ENCODE measurements at places on chromosomes 3 and 15.
A peak's percentile ranks its signal among the peaks of the same experiment; 100 is the strongest.

GRCh38 chr3:189270248-189270832 lies 98.6 kb downstream of the TPRG1 start:
- peak; percentile 56 for DNase-seq

DNA sequence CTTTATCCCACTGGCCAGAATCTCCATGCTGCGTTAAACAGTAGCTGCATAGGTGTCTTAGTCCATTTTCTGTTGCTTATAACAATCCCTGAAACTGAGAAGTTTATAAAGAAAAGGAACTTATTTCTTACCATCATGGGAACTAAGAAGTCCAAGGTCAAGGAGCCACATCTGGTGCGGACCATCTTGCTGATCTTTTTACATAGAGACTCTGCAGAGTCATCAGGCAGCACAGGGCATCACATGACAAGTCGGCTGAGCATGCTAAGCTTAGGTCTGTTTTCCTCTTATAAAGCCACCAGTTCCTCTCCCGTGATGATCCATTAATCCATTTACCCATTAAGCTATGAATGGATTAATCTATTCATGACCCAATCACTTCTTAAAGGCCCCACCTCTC lies 22.4 kb upstream of the FAM174B start:
- DNase-seq: no peak

GRCh38 chr3:126208606-126209256 lies 28.3 kb upstream of the ALDH1L1 start:
- no peak for DNase-seq

DNA sequence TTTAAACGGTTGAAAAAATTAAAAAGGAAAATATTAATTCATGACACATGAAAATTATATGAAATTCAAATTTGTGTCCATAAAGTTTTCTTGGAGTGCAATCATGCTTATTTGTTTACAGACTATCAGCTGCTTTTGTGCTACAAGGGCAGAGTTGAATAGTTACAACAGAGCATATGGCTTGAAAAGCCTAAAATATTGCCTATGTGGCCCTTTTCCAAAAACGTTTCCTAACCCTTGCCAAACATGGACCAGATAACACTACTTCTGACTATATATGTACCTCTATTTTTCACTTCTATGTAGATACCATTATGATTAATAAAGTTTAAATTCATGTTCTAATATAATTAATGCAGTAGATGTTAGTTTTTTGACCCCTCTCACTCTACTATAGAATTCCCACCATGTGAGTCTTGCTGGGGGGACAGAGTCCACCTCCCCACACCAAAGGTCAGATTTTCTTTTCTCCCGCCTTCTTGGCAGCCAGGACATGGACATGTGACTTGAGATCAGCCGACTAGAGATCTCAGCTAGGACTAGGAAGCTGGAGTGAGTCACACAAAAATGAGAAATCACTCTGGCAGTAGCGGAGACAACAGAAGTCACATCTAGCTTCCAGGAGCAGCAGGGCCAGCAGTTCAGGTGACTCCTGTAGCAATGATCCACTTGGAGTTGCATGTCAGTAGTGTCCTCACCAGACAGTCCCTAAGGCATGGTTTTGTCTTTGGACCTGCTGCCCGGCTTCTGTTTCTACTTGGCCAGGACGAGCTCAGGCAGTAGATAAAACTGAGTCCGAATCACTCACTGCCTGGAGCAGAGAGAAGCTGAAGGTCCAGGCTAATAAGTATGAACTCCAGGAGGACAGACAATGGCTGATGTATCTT lies 22.4 kb downstream of the CIAO2A start:
- no peak for DNase-seq

DNA sequence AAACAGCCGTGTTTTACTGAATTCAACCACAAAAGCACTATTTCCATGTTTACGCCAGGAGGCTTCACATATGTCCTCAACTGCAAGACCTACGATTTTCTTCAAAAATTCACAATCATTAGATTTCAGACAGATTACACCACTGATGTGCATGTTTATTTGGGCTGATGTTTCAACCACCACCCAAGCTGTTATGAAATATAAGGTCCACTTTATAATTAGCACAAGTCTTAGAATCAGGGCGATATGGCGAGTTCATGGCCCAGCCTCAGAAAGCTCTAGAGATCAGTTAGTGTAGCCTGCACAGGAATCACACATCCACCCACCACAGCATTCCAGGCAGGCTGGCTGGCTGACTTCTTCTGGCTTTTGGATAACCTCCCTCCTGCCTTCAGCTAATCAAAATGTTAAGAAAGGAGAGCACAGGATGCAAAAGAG lies 15.4 kb downstream of the SH3BP5 start:
- no peak for DNase-seq

DNA sequence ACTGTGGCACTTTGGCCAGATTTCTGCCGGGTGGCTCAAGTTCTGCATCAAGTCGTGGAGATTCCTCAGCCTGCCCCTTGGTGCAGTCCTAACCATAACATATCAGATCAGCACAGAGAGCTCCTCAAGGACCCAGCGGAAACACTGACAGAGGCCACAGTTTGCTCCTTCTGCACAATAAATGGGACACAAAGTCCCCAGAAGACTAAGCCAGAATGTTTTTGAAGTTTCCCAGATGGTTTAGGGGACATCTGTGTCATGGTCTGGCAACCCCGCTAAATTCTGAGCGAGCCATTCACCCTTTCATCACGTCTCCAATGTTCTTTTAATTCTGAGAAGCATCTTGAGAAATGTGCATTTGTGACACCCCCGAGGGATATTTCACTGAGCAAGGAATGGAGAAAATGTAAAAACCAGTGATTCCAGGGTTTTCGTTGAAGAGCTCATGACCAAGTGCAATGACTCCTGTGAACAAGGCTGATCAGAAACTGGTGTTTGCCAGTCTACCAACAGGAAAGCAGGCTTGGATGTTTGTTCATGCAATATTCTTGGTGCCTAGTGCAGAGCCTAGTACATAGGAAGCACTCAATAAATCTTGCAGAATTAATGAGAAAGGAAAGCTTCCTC lies 64.8 kb upstream of the LMCD1 start:
- DNase-seq: no peak

DNA sequence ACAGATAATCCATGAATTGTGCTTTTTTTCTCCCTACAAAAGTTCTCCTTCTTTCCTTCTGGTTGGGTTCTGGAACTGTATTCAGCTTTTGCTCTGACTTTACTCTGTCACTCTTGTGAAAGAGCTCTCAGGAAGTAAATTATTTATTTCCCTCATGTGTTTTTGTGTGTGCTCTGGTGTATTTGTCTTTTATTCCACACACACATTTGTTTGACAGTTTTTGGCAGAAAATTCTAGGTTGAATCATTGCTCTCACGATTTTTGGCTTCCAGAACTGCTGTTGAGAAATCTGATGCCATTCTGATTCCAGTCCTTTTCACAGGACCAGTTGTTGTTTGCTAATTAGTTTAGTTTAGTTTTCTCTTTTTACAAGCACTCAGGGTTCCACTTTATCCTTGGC lies 172.8 kb downstream of the PLCH1 start:
- DNase-seq: no peak

DNA sequence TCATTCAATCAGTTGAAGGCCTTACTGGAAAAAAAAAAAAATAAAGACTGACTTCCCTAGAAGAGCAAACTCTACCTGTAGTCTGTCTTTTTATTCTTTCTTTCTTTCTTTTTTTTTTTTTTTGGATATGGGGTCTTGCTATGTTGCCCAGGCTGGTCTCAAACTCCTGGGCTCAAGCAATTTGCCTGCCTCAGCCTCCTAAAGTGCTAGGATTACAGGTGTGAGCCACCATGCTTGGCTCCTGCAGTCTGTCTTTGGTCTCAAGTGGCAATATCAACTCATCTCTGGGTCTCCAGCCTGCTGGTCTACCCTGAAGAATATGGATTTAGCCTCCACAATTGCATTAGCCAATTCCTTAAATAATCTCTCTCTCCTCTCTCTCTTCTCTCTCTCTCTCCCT lies 167.7 kb upstream of the P2RY1 start:
- DNase-seq: no peak

DNA sequence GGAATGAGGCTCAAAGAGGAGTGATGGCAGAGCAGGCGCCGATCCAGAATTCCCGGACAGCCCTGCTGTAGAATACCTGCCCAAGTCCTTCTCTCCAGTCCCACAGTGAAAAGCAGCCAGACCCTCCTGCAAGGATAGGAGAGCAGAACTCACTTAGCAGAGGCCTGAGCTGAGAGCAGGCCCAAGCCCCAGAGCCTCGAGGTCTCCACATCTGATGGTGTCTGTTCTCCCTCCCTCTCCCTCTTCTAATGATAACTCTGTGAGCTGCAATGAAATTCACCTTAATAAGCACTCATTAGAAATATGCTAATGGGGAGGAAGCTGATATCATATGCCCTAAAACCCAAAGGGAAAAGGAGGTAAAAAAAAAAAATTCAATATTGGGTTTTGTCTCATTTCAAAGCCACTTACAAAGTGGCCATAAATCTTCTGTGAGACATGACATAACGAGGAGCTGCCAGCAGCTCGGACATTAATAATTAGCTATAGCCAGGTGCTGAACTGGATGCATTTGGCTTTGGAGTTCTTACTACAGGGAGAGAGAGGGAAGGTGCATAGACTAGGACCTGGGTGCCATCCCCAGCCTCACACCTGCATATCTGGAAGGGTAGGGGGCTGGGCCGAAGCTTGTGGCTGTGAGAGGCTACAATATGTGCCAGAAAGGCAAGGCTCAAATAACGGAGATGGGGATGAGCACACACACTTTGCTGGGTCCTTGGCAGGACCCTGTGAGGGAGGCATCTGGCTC lies 108.4 kb downstream of the MEGF11 start:
- DNase-seq: no peak

- DNase-seq: no peak
Measured at GRCh38 chr15:101520395-101520794, 30.9 kb upstream of the PCSK6 start.

- DNase-seq: no peak
Measured at GRCh38 chr3:193271101-193271840, 30.2 kb downstream of the PLAAT1 start.

- no peak for DNase-seq
Measured at GRCh38 chr3:195207056-195207455, 63.9 kb downstream of the XXYLT1 start.

GRCh38 chr3:66383023-66383422 lies 117.8 kb downstream of the LRIG1 start:
- no peak for DNase-seq

- DNase-seq: no peak
Measured at GRCh38 chr3:183455089-183455488, 26.7 kb upstream of the MCF2L2 start.

DNA sequence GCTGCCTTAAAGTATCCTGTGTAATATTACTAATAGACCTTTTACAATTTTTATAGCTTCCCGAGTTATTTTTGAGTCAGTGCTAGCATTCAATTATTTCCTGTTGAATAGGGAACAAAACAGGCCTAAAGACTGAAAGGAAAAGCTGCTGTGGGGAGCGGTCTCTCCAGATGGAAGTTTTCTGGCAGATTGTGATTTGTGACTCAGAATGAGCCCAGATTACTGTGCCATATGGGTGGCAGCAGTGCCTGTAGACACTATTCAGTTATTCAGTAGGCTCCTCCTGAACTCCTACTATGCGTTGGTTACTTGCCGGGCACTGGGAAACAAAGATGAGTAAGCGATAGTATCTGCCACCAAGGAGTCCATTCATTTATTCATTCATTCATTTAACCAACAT lies 211.8 kb downstream of the CHST2 start:
- no peak for DNase-seq

DNA sequence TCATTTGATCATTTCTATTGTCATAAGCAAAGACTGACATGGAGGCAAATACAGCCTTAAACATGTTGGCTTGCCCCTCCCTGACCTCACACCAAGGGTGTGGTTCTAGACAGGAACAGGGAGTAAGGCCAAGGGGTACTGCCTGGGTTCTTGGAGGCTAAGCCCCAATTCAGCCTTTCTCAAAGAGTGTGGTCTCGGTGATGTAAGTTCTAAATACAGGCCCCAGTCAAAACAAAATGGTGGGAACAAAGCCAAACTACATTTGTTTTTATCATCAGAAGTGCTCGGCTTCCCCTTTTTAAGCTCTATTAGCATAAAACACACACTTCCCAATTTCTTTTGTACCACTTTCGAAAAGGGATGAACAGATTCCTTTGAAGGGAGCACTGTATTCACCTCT lies 129.5 kb downstream of the ATP8B4 start:
- DNase-seq: no peak

GRCh38 chr15:31606931-31607497 lies 280.4 kb downstream of the KLF13 start:
- DNase-seq: no peak

GRCh38 chr15:92306663-92307062 lies 87.0 kb upstream of the ST8SIA2 start:
- no peak for DNase-seq

- DNase-seq: no peak
Measured at GRCh38 chr3:186759231-186759930, 24.0 kb upstream of the EIF4A2 start.

GRCh38 chr3:195162033-195162669 lies 108.8 kb downstream of the XXYLT1 start:
- DNase-seq: peak; percentile 20
